Mammary epithelial cell (primary cell): ENCODE measurements at places on chromosomes 2 and 18.

DNA sequence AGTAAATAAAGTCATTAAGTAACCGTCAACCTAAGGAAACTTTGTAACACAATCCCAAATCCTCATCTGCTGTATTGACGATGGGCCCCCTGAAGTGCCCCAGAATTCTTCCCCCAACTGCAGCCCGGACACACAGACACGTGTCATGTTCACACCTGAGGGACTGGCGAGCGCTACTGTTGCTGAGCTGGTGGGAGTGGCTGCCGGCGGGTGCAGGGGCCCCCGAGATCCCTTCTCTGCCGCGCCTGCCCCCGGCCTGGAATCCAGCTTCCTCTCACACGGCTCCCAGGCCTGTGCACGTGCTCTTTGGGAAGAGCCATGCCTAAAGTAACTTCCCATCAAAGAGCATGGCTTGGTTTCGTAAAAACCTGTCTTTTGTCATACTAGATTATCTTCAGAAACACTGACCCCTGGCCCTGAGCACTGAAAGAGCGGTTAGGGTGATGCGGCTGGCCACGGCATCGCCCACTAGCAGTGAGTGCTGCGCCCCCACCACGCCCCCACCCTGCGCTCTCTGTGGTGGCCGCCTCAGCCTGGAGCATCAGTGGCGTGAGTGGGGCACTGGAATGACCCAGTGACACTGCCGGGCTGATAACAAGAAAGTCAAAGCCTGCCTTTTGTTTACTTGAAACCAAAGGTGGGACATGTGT, 56.0 kb downstream of the ADI1 start:
- DNase-seq: no peak

- no peak for DNase-seq
These were observed 39.1 kb downstream of the CYRIA start for GRCh38 chr2:16626497-16626896.

- DNase-seq: no peak
These were observed 506.9 kb upstream of the MYT1L start for GRCh38 chr2:2837746-2838547.

DNA sequence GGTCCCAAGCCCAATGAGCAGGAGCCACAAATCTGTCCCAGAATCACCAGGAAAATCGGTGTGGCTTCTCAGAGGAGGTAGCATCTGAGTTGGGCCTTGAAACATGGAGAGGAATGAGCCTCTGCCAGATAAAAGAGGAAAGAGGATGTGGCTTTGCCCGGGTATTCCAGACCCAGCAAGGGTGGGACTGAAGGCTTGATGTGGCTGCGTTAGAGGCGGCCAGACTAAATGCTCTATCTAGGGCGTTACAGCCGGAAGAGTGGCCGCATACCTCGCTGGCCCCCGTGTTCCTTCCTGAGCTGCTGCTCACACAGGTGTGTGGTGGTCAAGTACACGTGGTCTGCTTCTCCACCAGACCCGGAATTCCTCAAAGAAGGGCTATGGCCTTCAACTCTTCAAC, 33.9 kb upstream of the POMC start:
- no peak for DNase-seq

- no peak for DNase-seq
These were observed 16.9 kb upstream of the MREG start for GRCh38 chr2:216030216-216030615.

DNA sequence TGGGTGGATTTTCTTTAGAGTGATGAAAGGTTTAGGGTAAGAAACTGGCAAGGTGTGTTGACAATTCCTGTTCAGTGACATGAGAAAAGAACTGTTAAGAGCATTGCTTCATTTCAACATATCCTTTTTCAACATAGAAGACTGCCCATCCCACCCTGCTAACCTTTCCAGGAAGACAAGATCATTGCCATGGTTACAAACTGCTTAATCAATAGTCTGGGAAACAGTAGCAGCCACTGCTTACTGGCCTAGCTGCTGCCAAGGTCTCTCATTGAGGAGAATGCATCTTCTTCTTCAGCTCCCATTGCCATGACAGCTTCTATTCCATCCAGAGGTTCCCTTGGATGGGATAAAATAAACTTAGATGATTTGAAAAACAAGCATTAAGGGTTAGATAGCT, 212.1 kb downstream of the LRRTM1 start:
- no peak for DNase-seq

GRCh38 chr18:34117319-34117718, 107.4 kb downstream of the NOL4 start:
- no peak for DNase-seq

DNA sequence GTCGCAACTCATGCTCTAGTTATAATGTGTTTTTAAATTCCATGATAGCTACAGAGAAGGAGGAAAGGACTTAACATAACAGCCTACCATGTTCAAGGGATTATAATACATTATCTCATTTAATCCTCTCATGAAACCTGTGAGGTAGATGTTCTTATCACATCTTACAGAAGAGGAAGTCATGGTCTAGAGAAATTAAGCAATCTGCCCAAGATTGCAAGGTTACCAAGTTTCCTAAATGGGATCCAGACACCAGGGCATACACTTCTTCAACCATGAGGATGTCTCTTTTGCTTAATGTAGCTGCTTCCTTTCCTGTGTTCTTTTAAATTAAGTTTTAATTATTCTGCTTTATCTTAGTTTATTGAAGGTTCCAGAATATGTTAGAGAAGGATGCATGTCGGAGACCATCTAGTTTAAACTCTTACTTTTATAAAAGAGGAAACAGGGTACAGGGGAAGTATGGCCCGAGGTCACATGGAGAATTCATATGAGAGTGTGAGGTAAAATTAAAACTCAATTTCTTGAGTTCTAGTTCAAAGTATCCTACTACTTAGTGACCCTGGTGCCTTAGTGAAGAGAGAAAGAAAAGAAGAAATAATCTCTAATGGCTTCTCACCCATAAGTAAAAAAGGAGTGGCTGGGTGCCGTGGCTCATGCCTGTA, 3.6 kb upstream of the IL1A start:
- no peak for DNase-seq

DNA sequence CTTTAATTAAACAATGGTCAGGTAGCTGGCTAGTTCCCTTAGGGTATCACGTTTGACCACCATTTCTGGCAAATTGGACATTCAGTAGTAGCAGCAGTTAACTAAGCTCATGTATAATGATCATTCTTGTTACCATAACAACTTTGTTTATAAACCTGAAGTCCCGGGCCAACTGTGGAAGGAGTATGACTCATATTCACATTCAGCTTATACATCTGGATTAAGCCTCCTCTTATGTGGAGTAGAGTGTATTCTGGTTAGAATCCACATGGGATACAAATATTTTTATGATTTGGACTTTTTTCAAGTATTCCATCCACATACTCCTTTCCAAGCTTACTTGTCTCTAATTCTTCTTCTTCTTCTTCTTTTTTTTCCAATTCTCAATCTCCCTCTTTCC, 70.3 kb upstream of the ZSWIM2 start:
- DNase-seq: peak; percentile 67

DNA sequence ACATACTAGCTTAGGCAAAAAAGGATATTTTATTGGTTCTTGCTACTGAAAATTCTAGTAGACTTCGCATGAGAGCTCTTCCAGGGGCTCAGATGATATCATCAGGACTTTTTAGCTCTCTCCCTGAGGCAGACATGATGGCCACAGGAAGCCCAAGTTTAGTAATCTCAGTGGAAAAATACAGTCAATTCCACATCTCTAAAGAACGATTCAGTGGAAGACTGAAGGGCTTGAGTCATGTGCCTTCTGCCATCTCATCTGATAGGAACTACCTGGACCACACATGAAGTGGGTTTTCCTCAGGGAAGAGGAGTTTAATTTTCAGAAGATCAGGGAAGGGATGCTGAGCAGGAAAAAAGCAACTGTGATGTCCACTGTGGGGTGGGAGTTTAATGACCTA, 117.3 kb downstream of the TTC27 start:
- DNase-seq: peak; percentile 48

GRCh38 chr2:173653432-173653805, 298.7 kb downstream of the CDCA7 start:
- DNase-seq: no peak

GRCh38 chr2:144181001-144181400, 338.9 kb downstream of the ZEB2 start:
- DNase-seq: no peak
